ENCODE measurements at places on chromosomes 1 and 21.
A peak's percentile ranks its signal among the peaks of the same experiment; 100 is the strongest.

DNA sequence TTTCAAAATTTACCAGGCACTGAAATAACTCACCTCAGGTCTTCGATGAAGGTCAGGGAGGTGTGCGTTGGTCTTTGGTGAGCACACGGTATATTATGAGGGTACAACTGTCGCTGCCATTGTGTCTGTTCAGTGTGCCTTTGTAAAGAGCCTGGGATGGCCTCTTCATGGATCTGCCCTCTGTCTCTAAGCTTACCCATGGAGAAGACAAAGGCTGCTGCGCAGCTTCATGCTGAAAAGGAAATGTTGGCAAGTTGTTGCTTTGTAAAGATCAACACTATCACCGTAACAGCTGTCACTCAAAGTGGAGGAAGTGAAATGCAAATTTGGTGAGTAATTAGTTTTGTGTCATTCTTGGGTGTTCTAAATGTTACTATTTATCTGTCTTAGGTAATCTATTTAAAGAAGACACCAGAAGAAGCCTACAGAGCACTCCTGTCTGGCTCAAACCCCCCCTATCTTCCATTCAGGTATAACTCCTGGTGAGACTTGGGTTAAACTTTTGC is 71.6 kb downstream of the CDC14A start:
- DNase-seq: no peak

DNA sequence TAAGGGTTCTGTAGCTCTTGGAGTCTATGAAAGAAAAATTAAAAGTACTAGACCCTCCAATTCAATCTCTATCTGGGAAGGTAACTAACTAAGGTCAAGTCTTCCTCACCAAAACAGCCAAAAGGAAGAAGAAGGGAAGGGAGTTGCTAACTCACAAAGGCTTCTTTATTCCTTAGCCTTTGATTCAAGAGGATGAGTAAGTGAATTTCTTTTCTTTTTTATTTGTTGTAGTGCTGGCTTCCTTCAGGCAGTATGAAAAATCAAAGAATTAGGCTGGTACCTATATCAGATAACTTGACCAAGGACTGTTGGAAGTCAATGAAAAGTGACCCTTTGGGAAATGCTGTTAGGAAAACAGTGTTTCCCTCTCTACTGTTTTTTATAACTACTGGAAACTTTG is 144.4 kb upstream of the NRIP1 start:
- no peak for DNase-seq

GRCh38 chr1:168008595-168008994 is 71.7 kb upstream of the MPC2 start:
- DNase-seq: no peak

DNA sequence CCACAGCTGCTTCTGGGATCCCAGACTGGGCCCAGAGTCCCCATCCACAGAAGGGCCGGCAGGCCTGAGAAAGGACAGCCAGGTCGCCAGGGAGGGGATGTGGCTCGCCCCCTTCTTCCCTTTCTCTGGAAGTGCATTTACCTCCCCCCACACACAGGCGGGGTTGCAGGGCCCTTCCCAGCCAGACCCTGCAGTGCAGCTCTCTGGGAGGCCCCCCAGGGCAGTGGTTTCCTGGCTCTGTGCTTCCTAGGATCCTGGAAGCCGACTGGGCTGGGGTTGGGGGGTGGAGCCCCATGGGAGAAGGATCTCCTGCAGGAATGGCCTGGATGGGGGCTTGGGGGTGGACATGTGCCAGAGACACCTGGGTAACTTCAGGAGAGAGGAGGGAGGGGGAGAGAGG is 4.2 kb upstream of the COL6A1 start:
- DNase-seq: no peak

DNA sequence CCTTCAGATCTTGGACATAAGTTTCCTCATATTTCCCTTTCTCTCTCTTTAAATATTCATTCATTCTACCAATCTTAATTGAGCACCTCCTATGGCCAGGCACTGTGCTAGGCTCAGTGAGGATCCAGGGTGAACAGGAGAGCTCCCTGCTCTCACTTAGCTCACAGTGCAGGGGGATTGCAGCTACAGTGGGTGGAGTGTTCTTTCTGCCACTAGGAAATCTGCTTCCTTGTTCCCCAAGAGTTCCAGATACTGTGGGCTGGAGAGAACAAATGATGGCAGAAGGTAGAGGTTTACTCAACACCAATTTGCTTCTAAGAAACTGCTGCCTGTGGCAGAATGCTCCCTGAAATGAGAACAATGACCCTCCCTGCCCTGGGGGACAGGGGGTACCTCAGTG is 5.1 kb upstream of the FABP3 start:
- peak; percentile 37 for DNase-seq

- no peak for DNase-seq
Measured at GRCh38 chr1:107198561-107198960, 57.7 kb downstream of the NTNG1 start.

GRCh38 chr1:89518221-89518631 is 6.4 kb upstream of the LRRC8B start:
- no peak for DNase-seq

DNA sequence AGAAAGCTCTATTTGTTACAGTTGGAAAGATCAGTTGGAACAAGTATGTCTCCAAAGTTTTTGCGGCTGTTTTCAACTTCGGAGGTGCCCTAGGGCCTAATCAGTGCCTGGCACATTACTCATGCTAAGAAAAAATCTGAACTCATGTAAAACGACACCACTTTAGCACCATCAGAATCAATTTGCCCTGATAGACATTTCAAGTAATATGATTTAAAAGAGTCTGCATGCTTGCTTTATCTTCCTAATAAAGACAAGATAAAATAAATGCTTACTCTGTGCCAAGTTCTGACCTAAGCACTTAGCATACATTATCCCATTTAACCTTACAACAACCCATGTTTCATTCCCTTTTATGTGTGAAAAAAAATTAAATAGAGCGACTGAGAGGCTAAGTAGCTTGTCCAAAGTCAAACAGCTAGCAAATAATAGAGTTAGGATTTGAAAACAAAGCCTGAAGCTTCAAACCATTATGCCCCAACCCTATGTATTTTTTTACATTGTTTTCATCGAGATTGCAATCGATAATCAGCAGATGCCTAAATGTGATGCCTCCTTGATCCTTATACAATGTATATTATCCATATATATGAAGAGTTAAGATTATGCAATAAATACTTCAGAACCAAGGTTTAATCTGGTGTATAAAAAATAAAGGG is 91.3 kb downstream of the DENND1B start:
- no peak for DNase-seq

DNA sequence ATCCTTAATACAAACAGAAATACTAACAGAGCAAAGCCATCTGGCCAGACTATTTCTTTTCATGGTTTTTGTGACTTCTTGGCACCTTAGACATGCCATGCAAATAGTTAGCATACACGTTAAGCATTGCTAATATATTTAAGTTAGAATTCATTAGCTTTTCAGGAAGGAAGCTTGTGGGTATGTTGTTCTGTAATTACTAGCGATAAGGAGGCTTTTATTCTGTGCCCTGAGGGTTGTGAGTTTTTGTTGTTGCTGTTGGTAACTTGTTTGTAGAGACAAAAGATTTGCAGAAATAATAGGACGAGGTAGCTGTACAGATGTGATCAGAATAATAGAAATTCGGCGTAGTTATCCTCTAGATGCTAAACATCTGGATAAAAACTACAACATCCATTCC is 305.3 kb downstream of the TM2D1 start:
- no peak for DNase-seq

- peak; percentile 80 for DNase-seq
Measured at GRCh38 chr1:156499842-156500542, 583 bp downstream of the MEF2D start.

DNA sequence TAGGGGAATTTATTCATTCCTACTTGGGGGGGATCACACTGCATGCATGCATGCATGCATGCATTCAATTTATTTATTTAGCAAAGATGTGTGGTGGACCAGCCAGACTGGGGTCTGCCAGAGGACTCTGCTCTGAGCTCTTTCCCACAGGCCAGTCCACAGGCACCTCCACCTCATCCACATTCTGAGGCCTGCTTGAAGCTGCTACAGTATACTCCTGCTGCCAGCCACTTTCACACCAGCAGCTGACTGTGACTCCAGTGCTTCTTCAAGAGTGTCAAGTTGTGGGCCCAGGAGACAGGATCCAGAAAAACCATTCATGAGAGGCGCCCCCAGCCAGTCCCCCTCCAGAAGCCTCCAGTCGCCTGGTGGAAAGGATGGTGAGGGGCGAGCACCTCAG is 30.9 kb downstream of the SSBP3 start:
- no peak for DNase-seq

GRCh38 chr1:220318673-220319072 is 46.4 kb upstream of the RAB3GAP2 start:
- no peak for DNase-seq

DNA sequence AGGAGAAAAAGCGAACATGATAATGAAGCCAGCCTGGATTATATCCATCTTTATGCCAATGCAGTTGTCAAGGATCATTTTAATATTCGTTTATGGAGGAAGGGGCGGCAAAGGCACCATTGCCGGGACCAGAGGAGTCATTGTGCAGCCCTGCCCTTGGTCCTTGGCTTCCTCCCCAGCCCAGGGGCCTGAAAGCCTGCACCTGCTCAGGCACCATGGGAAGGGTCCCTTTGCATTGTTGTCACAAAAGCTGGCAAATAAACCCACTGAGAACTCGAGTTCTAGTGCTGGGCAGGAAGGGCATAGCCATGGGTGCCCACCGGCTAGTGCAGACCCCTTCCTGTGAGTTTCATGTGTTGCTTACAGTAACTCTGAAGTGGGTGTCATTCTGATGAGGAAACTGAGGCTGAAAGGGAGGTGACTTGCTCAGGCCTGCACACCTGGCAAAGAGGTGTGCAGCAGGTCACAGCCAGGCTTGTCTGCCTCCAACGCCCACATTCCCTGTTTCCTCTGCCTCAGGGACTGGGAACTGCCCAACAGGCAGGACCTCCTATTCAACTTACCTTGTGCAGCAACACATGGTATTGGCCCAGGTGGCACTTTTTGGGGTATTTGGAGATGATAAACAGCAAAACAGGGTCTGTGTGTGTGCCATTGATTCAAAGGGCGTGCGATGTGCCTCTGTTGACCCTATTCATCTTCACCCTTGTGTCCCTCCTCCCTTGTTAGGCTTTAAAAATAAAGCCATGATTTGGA is 84.6 kb downstream of the MAN1C1 start:
- DNase-seq: no peak

DNA sequence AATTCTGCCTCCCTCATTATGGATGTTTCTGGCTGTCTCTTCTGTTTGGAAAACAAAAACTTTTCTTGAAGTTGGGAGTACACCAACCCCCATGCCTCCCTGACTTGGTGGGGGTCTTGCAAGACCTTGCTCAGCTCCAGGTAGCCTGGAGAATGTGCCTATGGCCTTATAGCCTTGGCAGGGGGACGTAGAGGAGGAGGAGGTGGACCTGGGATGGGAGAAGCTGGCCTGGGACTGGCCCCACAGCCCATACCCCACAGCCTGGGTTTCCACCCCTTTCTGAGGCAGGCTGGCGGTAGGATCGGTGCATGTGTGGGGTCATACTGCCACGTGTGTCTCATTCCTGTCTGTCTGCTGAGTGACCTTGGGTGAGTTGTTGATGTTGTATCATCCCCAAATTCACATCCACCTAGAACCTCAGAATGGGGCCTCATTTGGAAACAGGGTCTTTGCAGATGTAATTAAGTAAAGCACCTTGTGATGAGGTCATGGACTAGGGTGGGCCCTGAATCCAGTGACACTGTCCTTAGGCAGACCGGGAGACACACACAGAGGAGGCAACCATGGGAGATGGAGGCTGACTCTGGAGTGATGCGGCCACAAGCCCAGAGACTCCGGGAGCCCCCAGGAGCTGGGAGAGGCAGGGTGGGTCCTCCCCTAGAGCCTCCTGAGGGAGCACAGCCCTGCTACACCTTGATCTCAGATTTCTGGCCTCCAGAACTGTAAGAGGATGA is 18.5 kb downstream of the OBSCN start:
- DNase-seq: no peak

DNA sequence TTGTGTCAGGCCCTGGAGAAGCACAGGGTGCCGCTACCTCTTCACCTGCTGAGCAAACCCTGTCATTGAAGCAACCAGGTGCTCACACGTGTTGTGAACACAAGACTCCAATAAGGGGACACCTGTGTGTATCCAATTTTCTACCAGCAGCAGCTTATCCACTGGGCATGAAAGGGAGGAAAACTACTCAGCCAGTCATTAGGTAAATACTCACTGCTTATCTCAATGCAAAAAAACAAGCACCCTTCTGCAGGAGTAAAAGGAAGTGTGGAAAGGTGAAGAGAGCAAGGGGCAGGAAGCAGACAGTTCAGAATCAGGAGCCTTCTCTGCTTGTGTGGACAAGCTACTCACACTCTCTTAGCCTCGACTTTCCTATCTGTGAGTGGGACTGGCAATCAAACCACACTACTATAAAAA is 148.9 kb downstream of the ETS2 start:
- no peak for DNase-seq

DNA sequence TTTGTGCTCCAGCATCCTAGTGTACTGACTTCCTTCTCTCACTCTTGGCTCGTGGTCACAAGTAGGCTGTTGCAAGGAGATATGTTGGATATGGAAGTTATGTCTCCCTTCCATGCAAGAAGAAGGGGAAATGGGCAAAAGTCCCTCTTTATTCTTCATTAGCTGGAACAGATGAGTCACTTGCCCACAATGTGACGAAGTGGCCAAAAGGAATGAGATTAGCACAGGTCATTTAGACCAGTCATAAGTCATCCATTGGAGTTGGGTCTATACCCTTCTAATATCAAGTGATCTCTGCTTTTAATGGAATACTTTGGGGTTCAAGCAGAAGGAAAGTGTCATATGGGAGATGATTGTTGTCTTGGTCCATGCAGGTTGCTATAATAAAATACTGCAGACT is 91.2 kb upstream of the NGF start:
- no peak for DNase-seq

GRCh38 chr1:117268535-117269455 is 58.1 kb upstream of the VTCN1 start:
- DNase-seq: no peak

DNA sequence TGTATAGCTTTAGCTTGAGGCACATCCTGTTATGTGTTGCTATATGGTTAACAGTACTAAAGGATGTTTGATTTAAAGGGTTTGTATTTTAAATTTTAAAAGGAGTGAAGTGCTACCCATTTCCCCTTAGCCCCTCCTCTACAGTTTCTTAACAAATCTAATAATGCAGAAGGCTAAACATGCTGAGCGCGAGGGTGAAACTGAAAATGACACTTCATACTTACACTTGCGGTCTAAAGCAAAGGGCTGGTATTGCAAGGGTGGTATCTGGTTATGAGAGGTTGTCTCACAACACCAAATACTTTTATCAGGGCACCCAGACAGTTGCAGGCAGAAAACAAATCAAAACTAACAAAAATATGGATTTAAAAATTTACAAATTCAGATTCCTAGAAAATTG is 172.3 kb downstream of the SIPA1L2 start:
- no peak for DNase-seq

GRCh38 chr1:40653851-40654537 is 11.5 kb downstream of the RIMS3 start:
- DNase-seq: no peak

GRCh38 chr1:9990944-9991343 is 6.1 kb upstream of the RBP7 start:
- DNase-seq: no peak

GRCh38 chr21:45945868-45946210 is 35.7 kb upstream of the COL6A1 start:
- DNase-seq: no peak

All from upper lobe of right lung (tissue), 1 donor.